ENCODE measurements at places on chromosomes 2 and 18. TPM values are rescaled to one million over a fixed set of nuclear protein-coding genes. Genes with fewer than 3 reads are reported as not detected.

Gene NT5C1B
- not detected for total RNA-seq

Gene HOXD9
- total RNA-seq = not detected

Gene ZCCHC2
- 2.5 TPM for total RNA-seq

Gene TTR
- not detected for total RNA-seq

Gene MATN3
- total RNA-seq = 3.9 TPM

Gene PAX3
- total RNA-seq = not detected

Gene ANKRD62
- total RNA-seq = not detected

Gene HAAO
- 3.9 TPM for total RNA-seq

Gene NOTO
- not detected for total RNA-seq

Gene SLC9A2
- total RNA-seq = not detected

Gene CCDC148
- 0.50 TPM for total RNA-seq

Gene PSTPIP2
- total RNA-seq = 7.1 TPM

Gene CD302
- total RNA-seq = 5.0 TPM

Gene SCTR
- not detected for total RNA-seq

Gene PKP4
- 17.7 TPM for total RNA-seq

Gene GCG
- not detected for total RNA-seq

Gene EFHD1
- 0.45 TPM for total RNA-seq

Gene MAP4K3
- 18.7 TPM for total RNA-seq

Gene ABHD1
- not detected for total RNA-seq

Gene COL3A1
- 652 TPM for total RNA-seq

Measured in bronchus fibroblast of lung (primary cell).